ENCODE measurements at places on chromosomes 3 and 15.
A peak's percentile ranks its signal among the peaks of the same experiment; 100 is the strongest.

DNA sequence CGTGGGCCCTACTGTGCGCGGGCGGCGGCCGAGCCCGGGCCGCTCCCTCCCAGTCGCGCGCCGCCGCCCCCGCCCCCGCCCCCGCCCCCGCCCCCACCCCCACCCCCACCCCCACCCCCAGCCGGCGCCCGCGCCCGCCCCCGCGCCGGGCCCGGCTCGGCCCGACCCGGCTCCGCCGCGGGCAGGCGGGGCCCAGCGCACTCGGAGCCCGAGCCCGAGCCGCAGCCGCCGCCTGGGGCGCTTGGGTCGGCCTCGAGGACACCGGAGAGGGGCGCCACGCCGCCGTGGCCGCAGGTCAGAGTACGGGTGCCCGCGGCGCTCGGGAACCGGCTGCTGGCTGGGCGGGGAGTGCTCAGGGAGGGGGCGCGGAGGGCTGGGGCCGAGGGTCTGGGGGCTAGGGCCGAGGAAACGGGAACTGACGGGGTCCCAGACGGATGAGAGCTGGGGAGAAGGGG, 1.1 kb upstream of the PPARG start:
- DNase-seq: no peak

GRCh38 chr3:20574746-20575145, 388.7 kb upstream of the SGO1 start:
- DNase-seq: no peak

DNA sequence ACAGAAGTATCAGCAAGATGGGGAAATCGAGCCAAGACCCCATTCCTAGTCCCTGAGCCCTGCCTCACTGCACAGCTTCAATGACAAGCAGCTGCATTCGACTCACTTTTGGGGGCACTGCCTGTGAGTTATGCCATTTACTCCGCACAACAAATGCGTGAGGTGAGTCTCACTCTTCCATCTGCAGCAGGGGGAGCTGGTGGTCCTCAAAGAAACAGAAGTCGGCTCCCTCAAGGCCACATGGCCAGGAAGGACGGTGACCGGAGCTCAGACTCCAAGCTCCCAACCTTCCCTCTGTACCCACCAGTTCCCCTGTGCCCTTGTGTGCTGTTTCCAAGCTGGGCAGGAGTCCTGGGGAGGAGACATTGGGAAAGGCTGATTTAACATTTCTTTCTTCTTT, 127.7 kb upstream of the IQSEC1 start:
- no peak for DNase-seq

GRCh38 chr3:43584043-43584826, 37.6 kb downstream of the ANO10 start:
- no peak for DNase-seq

- no peak for DNase-seq
These were observed 32.9 kb downstream of the DAPK2 start for GRCh38 chr15:64013179-64014062.

DNA sequence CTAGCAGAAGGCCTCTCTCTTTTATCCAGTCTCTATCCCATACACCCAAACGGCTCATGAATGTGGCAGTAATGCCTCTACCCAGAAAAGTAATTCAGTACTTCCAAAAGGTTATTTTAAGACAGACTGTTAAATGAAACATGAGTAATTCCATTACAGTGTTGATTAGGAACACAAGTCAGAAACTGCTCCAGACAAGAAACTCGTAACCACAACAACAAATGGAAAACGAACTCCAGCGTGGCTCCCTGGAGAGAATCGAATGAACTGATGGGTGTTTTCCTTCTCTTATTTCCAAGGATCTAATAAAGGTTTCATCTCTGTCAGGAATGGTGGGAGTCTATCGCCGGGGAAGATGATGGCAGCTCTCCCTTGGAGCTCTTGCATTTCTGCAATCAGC, 228.4 kb downstream of the MAGI1 start:
- DNase-seq: no peak

DNA sequence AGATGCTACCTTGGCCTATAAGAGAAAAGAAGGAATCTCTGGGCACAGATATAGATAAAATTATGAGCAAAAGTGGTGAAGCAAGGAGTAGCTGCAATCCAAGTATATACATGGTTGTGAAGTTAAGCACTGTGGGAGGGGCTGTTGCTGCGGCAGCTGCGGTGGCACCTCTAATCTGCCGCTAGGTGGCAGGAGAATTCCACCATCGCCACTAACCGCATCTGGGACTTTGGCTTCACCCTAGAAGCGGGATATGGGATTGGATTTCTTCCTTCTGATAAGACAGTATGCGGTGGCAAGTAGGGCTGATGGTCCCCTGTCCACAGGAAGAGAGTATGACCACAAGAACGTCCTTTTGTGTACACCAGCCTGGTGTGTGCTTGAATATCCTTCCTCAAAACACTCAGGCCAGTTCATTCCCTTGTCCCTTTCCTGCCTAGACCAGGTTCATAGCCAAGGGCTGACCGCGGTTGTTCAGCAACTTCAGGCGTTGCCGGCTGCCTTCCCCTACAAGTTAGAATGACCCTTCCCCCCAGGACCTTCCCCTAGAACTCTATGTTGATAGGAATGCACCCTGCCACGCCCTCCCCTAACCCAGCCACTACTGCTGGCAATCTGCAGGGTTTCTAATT, 5.1 kb downstream of the MAGEL2 start:
- peak; percentile 15 for DNase-seq

DNA sequence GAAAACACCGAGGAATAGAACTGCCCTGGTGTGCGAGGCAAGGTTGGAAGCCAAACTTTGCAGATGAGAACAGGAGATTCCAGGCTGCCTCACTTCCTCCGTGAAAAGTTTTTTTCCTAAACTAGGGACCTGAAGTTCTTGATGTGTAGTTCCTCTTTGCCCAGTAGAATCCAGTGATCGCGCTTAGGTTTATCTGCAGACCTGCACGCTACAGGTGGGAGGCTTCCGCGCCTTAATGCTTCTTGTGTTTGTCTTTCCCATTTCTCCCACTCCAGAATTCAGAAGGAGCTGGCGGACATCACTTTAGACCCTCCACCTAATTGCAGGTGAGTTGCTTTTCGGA, 5.4 kb downstream of the UBE2E1 start:
- no peak for DNase-seq

- DNase-seq: no peak
These were observed 150.2 kb downstream of the KLF13 start for GRCh38 chr15:31476866-31477265.

GRCh38 chr3:103968751-103969150, 1398.0 kb upstream of the ALCAM start:
- DNase-seq: no peak

- DNase-seq: no peak
These were observed 12.1 kb downstream of the LACTB start for GRCh38 chr15:63133786-63134185.

DNA sequence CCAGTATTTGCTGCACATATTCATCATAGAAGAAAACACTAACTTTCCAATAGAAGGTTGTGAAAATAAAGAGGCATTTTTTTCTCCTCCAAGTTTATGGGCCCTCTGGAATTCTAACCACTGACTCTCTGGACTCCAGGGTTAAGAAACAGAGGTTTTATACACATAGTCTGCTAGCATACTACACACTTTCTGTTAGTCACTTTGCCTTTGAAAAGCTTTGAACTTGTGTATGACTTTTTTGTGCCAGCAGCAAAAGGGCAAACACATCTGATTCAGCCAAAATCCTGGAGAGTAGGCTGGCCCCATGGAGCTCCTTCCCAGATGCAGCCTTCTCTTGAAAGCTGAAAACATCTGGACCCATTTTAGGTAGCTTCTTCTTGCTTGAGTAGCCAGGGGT, 6.2 kb downstream of the ZIC4 start:
- no peak for DNase-seq

GRCh38 chr15:95845862-95846515, 484.5 kb upstream of the NR2F2 start:
- DNase-seq: no peak

DNA sequence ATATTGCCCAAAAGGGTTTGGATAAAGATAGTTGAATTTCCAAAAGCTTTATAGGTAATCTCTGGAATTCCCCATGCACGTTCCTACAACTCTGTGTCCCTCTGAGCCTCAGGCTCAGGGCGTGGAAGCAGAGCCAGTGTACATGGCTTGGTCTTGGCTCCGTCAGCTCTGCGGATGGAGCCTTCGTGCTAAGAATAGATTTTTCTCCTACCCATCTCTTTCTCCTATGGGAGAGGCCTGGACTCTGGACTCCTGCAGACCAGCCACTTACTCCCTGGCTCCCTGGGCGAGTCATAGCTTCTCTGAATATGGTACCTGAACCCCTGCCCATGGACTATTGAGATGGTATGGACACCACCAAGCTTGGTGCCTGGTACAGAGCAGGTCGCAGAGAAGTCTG, 99.9 kb downstream of the EEFSEC start:
- DNase-seq: no peak

- no peak for DNase-seq
These were observed 55.0 kb upstream of the PRR23E start for GRCh38 chr3:127137757-127138536.

- no peak for DNase-seq
These were observed 28.0 kb downstream of the CCDC33 start for GRCh38 chr15:74264081-74264501.

DNA sequence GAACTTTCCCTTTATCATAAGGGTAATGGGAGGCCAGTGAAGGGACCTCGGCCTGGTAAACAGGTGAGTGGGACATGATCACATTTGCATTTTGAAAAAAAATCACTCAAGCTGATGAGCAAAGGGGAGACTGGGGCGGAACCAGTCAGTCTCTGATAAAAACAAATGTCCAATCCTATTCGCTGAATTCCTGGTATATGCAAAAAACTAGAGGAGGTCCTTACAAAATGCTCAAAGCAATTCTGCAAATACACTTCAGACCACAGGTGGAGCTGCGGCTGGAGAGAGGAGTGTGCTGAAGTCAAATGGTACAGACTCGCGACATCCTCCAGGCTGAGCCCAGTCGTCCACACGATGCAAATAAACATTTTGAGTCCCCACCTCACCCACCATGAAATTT, 166.7 kb downstream of the FOXP1 start:
- DNase-seq: no peak

- DNase-seq: no peak
These were observed at the start of gene SMCO1 for GRCh38 chr3:196514913-196515621. Gene SMCO1, minus strand, starts transcription at chr3:196515346. Its CDS starts 137 bp downstream, at chr3:196515209.

DNA sequence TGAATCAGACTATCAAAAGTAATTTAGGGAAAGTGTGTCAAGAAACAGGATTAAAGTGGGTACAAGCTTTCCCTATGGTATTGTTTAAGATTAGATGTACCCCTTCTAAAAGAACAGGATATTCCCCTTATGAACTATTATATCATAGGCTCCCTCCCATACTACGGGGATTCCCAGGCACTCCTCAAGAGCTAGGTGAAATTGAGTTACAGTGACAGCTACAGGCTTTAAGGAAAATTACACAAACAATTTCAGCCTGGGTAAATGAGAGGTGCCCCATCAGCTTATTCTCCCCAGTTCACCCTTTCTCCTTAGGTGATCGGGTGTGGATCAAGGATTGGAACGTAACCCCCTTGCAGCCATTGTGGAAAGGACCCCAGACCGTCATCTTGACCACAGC, 240.8 kb upstream of the CNTN6 start:
- no peak for DNase-seq

- no peak for DNase-seq
These were observed 709 bp downstream of the SCAMP5 start for GRCh38 chr15:74995779-74996765.

- no peak for DNase-seq
These were observed 32.0 kb upstream of the APEH start for GRCh38 chr3:49641921-49642707.

DNA sequence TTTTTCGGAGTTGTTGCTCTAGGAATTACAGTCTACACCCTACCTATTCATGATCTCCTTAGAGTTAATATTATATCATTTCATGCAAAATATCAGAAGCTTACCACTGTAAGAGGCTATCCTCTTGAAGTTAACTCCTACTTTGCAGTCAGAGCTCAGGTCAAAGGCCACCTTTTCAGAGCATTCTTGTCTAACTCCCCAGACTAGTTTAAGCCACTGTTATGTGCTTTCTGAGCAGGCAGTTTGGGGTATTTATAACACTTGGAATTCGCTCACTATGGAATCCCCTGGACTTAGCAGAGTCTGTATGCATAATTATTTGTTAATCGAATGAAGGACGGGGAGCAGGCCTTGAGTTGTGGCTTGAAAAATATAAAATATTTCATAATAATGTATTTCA, 21.7 kb downstream of the MED12L start:
- DNase-seq: no peak

GRCh38 chr3:35946854-35947515, 307.7 kb downstream of the ARPP21 start:
- no peak for DNase-seq

DNA sequence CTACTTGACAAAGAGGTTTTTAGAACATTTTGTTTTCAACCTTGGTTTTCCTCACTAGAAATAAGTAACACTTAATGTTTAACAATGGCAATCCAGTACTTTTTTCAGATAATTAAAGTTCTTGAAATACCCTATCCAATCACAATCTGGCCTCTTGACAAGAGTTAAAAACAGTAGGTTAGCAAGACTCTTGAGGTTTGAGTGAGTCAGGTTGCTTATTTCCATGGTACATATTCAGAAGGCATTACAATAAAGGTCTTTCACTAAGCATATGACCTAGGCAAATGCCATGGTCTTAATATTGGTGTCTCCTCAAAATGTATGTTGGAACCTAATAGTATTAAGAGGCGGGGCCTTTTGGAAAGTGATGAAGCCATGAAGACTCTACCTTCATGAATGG, 5.6 kb downstream of the SUCNR1 start:
- DNase-seq: no peak

GRCh38 chr3:9499455-9500107, 54.0 kb downstream of the LHFPL4 start:
- DNase-seq: no peak

- DNase-seq: no peak
These were observed 6.1 kb downstream of the ZIC1 start for GRCh38 chr3:147415286-147415685.

- no peak for DNase-seq
These were observed 16.7 kb downstream of the KCNMB3 start for GRCh38 chr3:179234199-179234598.

DNA sequence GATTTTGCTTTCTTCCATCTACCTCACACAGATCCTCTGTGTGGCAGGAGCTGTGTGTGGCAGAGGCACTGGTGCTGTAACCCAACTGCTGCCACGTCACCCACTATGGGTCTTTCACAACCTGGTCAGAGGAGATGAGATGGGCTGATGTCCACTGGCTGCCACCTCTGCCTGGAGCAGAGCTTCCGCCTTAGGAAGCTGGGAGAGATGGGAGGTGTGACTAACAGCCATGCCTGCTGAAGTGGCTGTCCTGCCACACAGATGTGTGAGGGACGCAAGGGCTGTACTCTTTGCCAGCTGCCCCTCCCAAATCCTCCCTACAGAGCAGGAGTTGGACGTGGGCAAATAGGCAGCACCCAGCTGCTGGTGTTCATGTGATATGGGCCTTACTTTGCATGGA, 329.5 kb downstream of the GABRB3 start:
- no peak for DNase-seq

- DNase-seq: no peak
These were observed 62.0 kb downstream of the MSL2 start for GRCh38 chr3:136134091-136134490.

GRCh38 chr3:50587806-50588758, 18.8 kb downstream of the HEMK1 start:
- DNase-seq: peak; percentile 82

- DNase-seq: no peak
These were observed 32.1 kb downstream of the HERC2 start for GRCh38 chr15:28289694-28290463.

GRCh38 chr3:69370156-69370883, 15.6 kb downstream of the FRMD4B start:
- no peak for DNase-seq

All from activated CD4-positive, alpha-beta T cell treated with anti-CD3 and anti-CD28 coated beads, Interleukin-2, amount 50 U/mL, for 24 hours (primary cell).